Stomach (tissue), 19 donors: ENCODE measurements at places on chromosomes 2 and 18. TPM values are rescaled to one million over a fixed set of nuclear protein-coding genes. Genes with fewer than 3 reads are reported as not detected.
A peak's percentile ranks its signal among the peaks of the same experiment; 100 is the strongest.

- DNase-seq = no peak
- H3K36me3 ChIP-seq = no peaks in the 10 kb centered on the region
- peaks cover 9% of the 10 kb centered on the region for H3K4me1 ChIP-seq
- no peaks in the 10 kb centered on the region for H3K27me3 ChIP-seq
- no peak overlapping the region for H3K27ac ChIP-seq
- H3K4me3 ChIP-seq = no peak overlapping the region
Measured at GRCh38 chr2:37706334-37707183, 35.1 kb upstream of the CDC42EP3 start.

DNA sequence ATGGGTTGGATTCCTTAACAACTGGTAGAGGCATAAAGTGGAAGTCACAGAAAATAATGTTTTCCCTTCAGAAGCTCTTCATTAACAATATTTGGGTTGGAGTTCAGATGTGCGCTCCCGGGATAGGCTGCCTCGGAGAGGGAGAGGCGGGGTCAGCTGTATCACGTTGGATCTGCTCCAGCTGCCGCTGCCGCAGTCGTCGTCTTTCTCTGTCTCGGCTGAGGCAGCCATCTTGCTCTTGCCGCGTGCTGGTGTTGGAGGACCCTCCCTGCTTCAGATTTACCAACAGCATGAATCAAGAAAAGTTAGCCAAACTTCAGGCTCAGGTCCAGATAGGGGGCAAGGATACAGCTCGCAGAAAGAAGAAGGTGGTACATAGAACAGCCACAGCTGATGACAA lies 35.1 kb downstream of the TANC1 start:
- no peak for DNase-seq
- peaks cover 8% of the 10 kb centered on the region for H3K4me1 ChIP-seq
- no peak overlapping the region for H3K4me3 ChIP-seq
- peaks cover 18% of the 10 kb centered on the region for H3K36me3 ChIP-seq

- no peak for DNase-seq
- H3K27ac ChIP-seq = no peak overlapping the region
- no peaks in the 10 kb centered on the region for H3K36me3 ChIP-seq
- no peaks in the 10 kb centered on the region for H3K4me1 ChIP-seq
Measured at GRCh38 chr2:3062476-3063260, 314.9 kb downstream of the EIPR1 start.

- no peaks in the 10 kb centered on the region for H3K36me3 ChIP-seq
- DNase-seq = no peak
- H3K27ac ChIP-seq = no peak overlapping the region
- H3K4me3 ChIP-seq = no peak overlapping the region
- H3K27me3 ChIP-seq = no peaks in the 10 kb centered on the region
Measured at GRCh38 chr18:8744656-8745055, 39.3 kb downstream of the MTCL1 start.

DNA sequence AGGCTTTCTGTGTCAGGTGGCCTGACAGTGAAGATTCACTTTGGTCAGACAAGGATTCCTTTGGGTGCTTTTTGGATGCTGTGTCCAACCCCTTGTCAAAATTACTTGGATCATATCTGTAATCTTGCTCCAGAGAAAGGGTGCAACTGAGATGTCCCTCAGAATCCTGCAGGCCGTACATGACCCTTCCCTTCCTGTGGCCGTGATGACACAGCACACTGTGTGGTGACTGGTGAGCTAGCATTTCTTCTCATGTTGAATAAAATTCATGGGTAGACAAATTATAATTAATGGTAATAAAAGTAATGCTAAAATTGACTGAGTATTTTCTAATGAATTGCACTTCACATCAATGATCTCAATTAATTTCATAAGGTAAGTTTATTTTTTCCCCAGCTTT lies 356.2 kb downstream of the LPIN1 start:
- no peaks in the 10 kb centered on the region for H3K36me3 ChIP-seq
- H3K27ac ChIP-seq = no peak overlapping the region
- no peak for DNase-seq
- no peaks in the 10 kb centered on the region for H3K4me1 ChIP-seq
- no peaks in the 10 kb centered on the region for H3K27me3 ChIP-seq

GRCh38 chr18:23311351-23312121 lies 141.6 kb upstream of the RIOK3 start:
- H3K27me3 ChIP-seq = no peaks in the 10 kb centered on the region
- no peak overlapping the region for H3K27ac ChIP-seq
- H3K4me3 ChIP-seq = no peak overlapping the region
- no peaks in the 10 kb centered on the region for H3K4me1 ChIP-seq

- no peaks in the 10 kb centered on the region for H3K36me3 ChIP-seq
- no peak overlapping the region for H3K27ac ChIP-seq
- no peaks in the 10 kb centered on the region for H3K27me3 ChIP-seq
- no peak for DNase-seq
Measured at GRCh38 chr18:51721388-51721787, 523.9 kb upstream of the MEX3C start.

DNA sequence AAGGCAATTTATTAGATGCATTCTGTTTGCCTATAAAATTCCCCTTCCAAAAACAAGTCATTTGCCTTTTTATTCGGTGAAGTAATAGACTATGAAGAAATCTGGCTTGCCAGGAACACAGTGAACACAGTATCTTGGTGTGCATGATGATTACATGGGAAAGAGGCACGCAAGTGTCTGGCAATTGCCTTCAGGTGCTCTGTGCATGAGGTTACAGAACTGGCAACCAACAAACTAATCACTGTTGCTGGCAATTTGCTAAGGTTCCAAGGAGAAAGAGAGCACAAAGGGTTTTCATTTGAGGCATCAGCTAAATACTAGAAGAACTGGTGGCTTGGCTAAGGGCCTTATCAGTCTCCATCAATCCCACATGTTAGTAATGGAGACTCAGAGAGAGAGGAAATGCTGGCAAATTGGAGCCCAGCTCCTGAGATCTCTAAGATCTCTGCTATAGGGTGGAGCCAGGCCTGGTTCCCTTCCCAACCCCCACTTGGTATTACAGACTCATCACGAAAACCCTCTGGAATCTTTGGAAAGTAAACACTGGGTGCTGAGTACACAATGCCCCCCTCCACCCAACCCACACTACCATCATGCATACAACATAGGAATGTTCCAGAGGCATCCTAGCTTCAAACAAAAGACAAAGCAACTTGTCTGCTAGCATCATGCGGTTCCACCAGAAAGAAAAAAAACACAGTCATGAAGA lies 10.4 kb downstream of the RNF152 start:
- no peaks in the 10 kb centered on the region for H3K27me3 ChIP-seq
- no peak overlapping the region for H3K4me3 ChIP-seq
- no peak for DNase-seq
- peaks cover 21% of the 10 kb centered on the region for H3K36me3 ChIP-seq

DNA sequence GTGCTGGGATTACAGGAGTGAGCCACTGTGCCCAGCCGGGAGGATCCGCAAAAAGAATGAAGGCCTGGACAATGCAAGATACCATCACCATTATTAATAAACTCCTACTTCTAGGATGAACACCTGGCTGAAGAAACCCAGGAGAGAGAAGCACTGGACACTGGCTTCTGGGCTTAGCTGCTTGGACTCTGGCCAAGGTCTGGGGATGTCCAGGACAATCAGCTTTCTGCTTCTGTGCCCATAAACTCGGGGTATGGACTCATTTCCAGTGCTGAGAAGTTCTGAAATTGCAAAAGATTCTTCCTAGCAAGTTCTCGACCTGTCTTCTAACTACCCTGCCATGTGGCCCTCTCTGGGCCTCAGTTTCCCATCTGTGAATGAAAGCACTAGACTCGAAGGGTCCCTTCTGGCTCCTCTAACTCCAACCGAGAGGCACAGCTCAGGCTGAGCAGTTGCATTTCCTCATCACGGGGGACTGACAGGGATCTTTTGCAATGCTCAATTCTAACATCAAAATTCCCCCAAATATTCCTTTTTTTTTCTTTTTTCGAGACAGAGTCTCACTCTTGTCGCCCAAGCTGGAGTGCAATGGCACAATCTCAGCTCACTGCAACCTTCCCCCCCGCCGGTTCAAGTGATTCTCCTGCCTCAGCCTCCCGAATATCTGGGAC lies 2.4 kb upstream of the SH2D6 start:
- no peak overlapping the region for H3K27ac ChIP-seq
- H3K27me3 ChIP-seq = no peaks in the 10 kb centered on the region
- H3K36me3 ChIP-seq = no peaks in the 10 kb centered on the region
- no peak for DNase-seq
- H3K4me3 ChIP-seq = no peak overlapping the region

GRCh38 chr18:950882-951495 lies 46.3 kb downstream of the ADCYAP1 start:
- no peak overlapping the region for H3K4me3 ChIP-seq
- H3K27me3 ChIP-seq = no peaks in the 10 kb centered on the region
- H3K27ac ChIP-seq = no peak overlapping the region
- H3K4me1 ChIP-seq = no peaks in the 10 kb centered on the region
- DNase-seq = no peak

DNA sequence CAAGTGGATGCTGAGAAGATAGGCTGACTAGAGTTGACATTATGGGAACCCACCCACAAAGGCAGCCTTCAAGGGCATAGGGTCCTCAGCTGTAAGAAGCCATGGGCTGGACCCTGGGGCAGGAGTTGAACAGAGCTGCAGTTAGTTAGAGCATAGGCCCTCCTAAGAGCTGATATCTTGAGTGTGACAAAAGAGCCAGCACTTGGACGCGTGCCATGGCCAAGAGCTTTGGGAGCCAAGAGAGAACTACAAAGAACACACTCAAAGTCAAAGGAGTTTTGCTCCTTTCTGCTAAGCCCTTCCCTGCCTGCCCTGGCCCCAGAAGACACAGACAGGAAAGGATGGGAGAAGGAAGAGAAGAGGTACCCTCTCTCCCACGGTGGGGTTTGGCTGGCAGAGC lies 29.9 kb upstream of the AGAP1 start:
- H3K4me1 ChIP-seq = peaks cover 5% of the 10 kb centered on the region
- no peaks in the 10 kb centered on the region for H3K36me3 ChIP-seq
- no peak overlapping the region for H3K27ac ChIP-seq
- no peaks in the 10 kb centered on the region for H3K27me3 ChIP-seq
- no peak overlapping the region for H3K4me3 ChIP-seq
- peak; percentile 69 for DNase-seq

DNA sequence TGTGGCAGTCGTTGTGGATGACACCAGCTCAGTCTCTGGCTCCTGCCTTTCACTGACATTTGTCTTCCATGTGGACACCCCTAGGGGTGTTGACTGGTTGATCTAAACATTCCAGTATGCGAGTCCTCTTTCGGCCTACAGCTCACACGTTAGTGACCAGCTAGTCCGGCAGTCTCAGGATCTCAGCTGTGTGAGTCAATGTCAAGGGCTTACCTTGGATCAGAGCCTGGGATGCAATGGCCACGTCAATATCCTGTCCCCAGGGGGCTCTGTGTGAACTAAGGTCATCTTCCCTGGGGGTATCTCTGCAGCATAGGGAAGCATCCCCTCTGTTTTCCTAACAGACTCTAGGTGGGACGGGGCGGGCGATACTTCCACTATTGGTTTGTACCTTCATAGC lies 35.1 kb upstream of the YWHAQ start:
- DNase-seq = no peak
- H3K4me1 ChIP-seq = peaks cover 10% of the 10 kb centered on the region
- no peak overlapping the region for H3K4me3 ChIP-seq

- H3K27ac ChIP-seq = no peak overlapping the region
- DNase-seq = no peak
- no peaks in the 10 kb centered on the region for H3K27me3 ChIP-seq
- H3K36me3 ChIP-seq = no peaks in the 10 kb centered on the region
- H3K4me3 ChIP-seq = no peak overlapping the region
Measured at GRCh38 chr2:205665791-205666190, 16.5 kb upstream of the NRP2 start.

DNA sequence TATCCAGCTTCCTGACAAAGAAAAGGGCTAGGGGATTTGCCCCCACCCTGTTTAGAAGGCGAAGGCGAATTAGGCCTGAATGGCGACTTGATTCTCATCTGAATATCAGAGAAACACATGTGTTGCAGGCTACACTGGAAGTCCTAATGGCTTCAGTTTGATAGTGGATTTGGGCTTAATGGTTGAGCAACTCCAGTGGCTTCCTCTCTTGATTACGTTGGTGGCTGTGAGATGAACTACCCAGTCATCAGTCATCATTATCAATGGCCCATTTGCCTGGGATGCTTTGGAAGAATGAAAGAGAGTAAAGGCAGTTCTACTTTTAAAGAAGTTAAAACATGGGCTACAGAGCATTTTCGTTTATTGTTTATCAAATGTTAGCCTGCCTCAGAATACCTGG lies 60.9 kb upstream of the IL1R1 start:
- no peaks in the 10 kb centered on the region for H3K27me3 ChIP-seq
- H3K36me3 ChIP-seq = no peaks in the 10 kb centered on the region
- H3K4me1 ChIP-seq = peaks cover 18% of the 10 kb centered on the region
- no peak overlapping the region for H3K4me3 ChIP-seq

The TBR1 gene
- total RNA-seq = not detected

The ATAD2B gene
- total RNA-seq = 42.6 TPM
